ENCODE measurements at places on chromosomes 3 and 15.

DNA sequence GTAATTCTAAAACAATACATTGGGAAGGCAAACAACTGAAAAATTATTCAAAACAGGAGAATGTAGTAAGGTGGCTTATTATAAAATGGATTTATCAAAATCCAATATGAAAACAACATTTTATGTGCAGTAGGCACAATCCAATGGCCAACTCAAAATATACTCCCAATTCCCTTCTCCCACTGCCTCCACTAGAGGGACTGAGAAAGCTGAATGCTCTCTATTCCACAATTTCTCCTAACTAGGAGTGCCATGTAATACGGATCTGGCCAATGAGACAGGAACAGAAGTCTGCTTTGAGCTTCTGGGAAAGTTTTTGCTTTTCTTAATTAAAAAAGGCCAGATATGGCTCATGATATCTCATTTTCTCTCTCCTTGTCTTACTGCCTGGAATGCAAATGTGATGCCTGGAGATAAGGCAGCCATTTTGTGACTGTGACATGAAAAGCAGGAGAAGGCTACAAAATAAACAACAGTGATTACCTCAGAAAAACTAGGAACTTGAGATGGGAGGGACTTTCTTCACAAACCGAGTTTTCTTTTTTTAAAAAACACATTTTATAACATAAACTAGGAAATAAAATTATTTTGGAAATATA, 18.8 kb upstream of the VGLL4 start:
- no peak for DNase-seq

- no peak for DNase-seq
Measured at GRCh38 chr3:40044487-40044886, 235.1 kb downstream of the MYRIP start.

DNA sequence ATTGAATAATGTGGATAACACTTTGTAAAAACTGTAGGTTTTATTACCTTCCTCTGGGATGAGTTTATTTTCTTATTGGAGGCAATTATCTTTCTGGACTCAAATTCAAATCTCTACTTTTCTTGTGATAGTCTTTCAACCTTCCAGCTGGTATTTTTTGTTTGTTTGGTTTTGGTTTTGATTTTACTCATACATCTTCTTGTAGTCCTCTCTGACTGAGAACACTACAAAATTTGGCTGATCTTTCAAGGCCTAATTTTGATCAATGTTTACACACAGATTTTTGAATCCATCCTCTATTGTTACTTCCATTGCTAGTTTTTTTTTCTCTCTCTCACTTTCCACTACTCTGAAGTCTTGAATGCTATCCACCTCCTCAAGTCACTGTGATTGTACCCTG, 303.8 kb upstream of the NECTIN3 start:
- DNase-seq, result no peak

GRCh38 chr15:74960995-74961588, 4.5 kb upstream of the RPP25 start:
- DNase-seq, result no peak

GRCh38 chr3:46132565-46132964, 75.5 kb downstream of the CCR1 start:
- no peak for DNase-seq

DNA sequence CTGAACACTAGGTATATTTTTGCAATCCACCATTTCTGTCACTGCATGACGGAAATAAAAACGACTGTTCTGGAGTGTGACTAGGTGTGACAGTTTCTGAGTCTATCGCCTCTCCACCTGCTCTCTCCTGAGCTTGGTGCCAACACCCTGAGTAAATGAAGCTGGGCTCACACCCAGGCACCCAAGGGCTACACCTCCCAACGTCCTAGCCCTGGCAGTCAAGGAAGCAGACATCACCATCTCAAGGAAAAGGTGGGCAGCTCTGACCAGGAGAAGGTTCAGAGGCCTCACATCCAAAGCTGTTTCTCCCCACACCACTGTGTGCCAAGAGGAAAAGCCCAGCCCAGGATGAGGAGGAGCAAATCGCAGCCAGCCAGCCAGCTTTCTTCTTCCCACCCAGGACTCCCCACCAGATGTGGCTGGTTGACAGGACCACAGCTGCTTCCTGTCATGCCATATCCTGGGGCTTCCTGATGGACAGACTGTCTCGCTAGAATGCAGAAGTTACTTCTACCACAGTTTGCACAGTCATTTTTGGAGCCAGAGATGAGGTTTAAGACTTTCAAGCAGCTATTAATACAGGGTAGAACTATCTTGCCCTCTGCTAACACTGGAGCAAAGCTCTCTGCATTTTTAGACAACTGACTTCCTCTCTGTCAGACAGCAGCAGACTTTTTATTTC, 3.3 kb downstream of the SCAMP2 start:
- DNase-seq, result no peak

Data from BE2C (cell line).